ENCODE measurements at places on chromosomes 3 and 15. TPM values are rescaled to one million over a fixed set of nuclear protein-coding genes. Genes with fewer than 3 reads are reported as not detected.

The ATG3 gene
- total RNA-seq = 27.8 TPM

- H3K4me1 ChIP-seq = no peaks in the 10 kb centered on the region
- no peak for DNase-seq
- H3K27ac ChIP-seq = no peak overlapping the region
- no peaks in the 10 kb centered on the region for H3K36me3 ChIP-seq
- no peak overlapping the region for H3K4me3 ChIP-seq
Observed at GRCh38 chr15:41801850-41802455, 25.9 kb upstream of the JMJD7 start.

DNA sequence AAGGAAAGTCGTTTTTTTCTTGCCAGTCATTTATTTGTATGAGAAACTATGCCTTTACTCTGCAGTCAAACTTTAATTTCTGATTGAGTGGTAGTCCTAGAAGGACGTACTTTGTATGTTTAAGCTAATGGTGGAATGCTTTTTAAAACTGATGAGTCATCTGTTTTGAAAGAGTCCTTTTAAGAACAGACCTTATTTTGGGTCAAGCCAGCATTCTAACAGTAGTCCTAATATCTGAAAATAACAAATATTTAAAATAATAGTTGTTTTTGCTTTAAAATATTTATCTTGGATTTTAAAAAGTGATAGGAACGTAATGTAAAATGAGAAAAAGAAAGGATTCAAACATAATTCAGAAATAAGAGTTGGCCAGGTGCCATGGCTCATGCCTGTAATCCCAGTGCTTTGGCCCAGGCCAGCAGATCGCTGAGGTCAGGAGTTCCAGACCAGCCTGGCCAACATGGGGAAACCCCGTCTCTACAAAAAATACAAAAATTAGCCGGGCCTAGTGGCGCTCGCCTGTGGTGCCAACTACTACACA lies 1.3 kb upstream of the LRRC58 start:
- no peaks in the 10 kb centered on the region for H3K36me3 ChIP-seq
- no peaks in the 10 kb centered on the region for H3K27me3 ChIP-seq
- peak; percentile 30 for DNase-seq
- no peak overlapping the region for H3K4me3 ChIP-seq
- peak overlapping the region; percentile 93 for H3K27ac ChIP-seq

DNA sequence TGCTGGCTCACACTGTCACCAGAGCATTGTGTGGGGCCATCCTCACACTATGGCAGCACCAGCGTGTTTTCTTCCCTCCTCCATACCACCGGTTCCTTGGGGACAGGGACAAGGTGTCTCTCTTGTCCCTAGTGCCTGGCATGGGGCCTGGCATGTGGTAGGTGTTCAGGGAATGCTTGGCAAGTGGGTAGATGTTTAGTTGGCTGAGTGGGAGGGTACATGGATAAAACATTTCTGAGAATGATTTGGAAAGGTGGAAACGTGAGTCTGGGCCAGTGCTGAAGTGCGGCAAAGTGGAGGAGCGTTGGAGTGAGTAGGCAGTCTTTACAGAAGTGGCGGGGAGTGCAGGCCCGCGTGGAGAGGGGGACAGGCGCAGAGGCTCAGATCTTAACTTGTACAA lies 15.0 kb downstream of the SNAPC5 start:
- H3K27me3 ChIP-seq = no peaks in the 10 kb centered on the region
- no peak overlapping the region for H3K4me3 ChIP-seq
- no peak for DNase-seq
- H3K4me1 ChIP-seq = peaks cover 16% of the 10 kb centered on the region
- H3K36me3 ChIP-seq = no peaks in the 10 kb centered on the region

The GPR62 gene
- not detected for total RNA-seq

- H3K4me1 ChIP-seq = peaks cover 9% of the 10 kb centered on the region
- no peak overlapping the region for H3K4me3 ChIP-seq
- no peak overlapping the region for H3K27ac ChIP-seq
- H3K27me3 ChIP-seq = no peaks in the 10 kb centered on the region
- no peaks in the 10 kb centered on the region for H3K36me3 ChIP-seq
- DNase-seq = no peak
Observed at GRCh38 chr3:42850263-42850662, 25.4 kb downstream of the CYP8B1 start.

DNA sequence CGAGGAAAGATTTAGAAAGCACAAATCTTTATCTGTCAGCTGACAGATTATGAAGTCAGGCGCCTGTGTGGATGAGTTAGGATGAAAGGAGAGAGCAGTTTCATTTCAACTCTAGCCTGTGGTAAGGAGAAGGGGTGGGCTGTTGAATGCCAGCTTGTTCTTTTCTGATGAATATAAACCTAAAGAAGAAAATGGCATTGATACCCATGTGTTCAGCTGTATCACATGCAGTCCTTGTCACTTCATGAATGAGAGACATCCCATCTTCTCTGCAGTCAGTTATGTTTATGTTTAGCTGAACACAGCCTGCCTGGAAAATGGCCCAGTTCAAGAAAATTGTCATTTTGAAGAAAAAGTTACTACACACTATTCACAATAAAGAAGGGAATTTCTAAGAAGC lies 345.7 kb upstream of the RBMS3 start:
- H3K27ac ChIP-seq = no peak overlapping the region
- no peaks in the 10 kb centered on the region for H3K27me3 ChIP-seq
- H3K36me3 ChIP-seq = no peaks in the 10 kb centered on the region
- H3K4me1 ChIP-seq = no peaks in the 10 kb centered on the region
- no peak overlapping the region for H3K4me3 ChIP-seq

The ANKUB1 gene
- not detected for total RNA-seq

DNA sequence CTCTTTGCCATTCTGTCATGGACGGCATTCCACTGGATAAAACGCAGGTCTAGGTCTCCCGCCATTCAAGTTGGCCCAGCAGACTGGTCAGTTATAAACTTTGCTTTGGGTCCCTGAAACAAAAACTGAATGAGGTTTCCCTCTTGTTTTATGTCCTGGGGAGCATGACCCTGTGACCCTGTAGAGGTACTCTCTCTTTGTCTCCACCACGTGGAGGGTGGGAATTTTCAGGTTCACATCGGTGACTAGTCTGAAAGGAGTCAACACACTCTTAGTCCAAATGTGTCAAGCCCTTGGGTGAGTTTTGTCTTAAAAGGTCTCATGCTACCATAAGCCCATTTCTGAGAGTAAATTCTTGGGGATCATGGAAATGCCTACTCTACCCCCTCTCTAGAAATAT lies 139.9 kb downstream of the PLCH1 start:
- no peak for DNase-seq
- H3K4me1 ChIP-seq = peaks cover 17% of the 10 kb centered on the region
- H3K27me3 ChIP-seq = no peaks in the 10 kb centered on the region
- no peaks in the 10 kb centered on the region for H3K36me3 ChIP-seq
- H3K27ac ChIP-seq = no peak overlapping the region
- no peak overlapping the region for H3K4me3 ChIP-seq

DNA sequence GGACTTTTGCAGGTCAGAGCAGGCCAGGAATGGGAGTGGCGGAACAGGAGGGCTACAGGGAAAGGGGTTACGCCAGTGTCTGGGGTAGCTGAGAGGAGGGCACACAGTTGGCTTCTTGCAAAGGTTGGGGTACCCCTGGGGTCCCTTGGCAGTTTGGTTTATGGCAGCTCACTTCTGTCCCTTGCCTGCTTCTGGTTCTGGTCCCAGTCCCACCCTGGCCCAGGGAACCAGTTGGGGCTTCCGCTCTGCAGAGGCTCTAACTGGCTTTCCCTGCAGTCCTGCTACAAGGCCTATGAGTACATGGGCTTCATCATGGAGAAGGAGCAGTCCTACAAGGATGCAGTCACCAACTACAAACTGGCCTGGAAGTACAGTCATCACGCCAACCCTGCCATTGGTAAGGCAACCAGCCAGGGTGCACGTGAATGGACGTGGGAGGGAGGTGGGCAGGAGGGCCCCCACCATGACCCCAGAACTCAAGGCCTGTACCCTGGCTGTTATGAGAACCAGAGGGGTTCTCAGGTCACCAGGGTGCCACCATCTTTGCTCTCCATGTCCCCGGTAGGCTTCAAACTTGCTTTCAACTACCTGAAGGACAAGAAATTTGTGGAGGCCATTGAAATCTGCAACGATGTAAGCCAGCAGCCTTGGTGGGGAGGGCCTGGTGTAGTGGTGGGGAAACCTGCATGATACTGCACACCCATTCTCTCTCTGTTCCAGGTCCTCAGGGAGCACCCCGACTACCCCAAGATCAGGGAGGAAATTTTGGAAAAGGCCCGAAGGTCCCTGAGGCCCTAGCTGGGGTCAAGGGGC lies 15.2 kb downstream of the CSRNP1 start:
- peaks cover 3% of the 10 kb centered on the region for H3K36me3 ChIP-seq
- no peaks in the 10 kb centered on the region for H3K27me3 ChIP-seq
- H3K4me3 ChIP-seq = no peak overlapping the region
- peaks cover 46% of the 10 kb centered on the region for H3K4me1 ChIP-seq

DNA sequence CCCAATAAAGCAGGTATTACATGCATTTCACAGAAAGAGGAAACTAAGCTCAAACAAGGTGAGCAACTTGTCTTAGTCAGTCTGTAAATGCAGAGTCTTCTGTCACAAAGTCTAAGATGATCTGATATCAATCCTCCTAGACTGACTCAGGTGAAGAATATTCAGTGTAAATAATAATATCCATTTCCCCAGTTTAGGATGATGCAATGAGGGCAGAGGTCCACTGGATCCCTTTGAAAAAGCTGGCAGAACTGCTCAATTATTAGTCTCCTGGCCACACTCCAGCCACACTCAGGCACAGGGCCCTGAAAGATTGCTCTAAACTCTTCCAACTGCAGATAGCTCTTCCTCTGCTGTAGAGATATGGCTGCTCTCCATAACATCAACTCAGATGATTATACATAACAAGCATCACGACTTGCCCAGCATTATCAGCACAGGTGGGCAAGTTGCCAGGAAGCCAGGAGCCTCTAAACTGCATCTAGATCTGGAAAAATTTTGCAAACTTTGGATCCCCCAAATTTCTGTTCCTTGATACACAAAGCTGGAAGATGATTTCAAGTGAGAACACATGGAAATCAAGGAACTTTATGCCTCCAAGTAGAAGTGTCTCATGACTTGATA lies 129.8 kb upstream of the CPNE4 start:
- no peak for DNase-seq
- no peak overlapping the region for H3K27ac ChIP-seq
- no peaks in the 10 kb centered on the region for H3K36me3 ChIP-seq
- no peaks in the 10 kb centered on the region for H3K4me1 ChIP-seq

The PYGO1 gene
- 1.3 TPM for total RNA-seq

- no peaks in the 10 kb centered on the region for H3K36me3 ChIP-seq
- no peaks in the 10 kb centered on the region for H3K4me1 ChIP-seq
- H3K4me3 ChIP-seq = no peak overlapping the region
- H3K27me3 ChIP-seq = no peaks in the 10 kb centered on the region
- no peak overlapping the region for H3K27ac ChIP-seq
Observed at GRCh38 chr15:95132774-95133173, 901.4 kb downstream of the MCTP2 start.

- DNase-seq = peak; percentile 97
- no peaks in the 10 kb centered on the region for H3K36me3 ChIP-seq
- H3K4me1 ChIP-seq = peaks cover 29% of the 10 kb centered on the region
- H3K27me3 ChIP-seq = no peaks in the 10 kb centered on the region
Observed at GRCh38 chr3:72847751-72848702, at the start of gene SHQ1. Gene SHQ1, minus strand, starts transcription at chr3:72848445. Its CDS starts 105 bp downstream, at chr3:72848340.

DNA sequence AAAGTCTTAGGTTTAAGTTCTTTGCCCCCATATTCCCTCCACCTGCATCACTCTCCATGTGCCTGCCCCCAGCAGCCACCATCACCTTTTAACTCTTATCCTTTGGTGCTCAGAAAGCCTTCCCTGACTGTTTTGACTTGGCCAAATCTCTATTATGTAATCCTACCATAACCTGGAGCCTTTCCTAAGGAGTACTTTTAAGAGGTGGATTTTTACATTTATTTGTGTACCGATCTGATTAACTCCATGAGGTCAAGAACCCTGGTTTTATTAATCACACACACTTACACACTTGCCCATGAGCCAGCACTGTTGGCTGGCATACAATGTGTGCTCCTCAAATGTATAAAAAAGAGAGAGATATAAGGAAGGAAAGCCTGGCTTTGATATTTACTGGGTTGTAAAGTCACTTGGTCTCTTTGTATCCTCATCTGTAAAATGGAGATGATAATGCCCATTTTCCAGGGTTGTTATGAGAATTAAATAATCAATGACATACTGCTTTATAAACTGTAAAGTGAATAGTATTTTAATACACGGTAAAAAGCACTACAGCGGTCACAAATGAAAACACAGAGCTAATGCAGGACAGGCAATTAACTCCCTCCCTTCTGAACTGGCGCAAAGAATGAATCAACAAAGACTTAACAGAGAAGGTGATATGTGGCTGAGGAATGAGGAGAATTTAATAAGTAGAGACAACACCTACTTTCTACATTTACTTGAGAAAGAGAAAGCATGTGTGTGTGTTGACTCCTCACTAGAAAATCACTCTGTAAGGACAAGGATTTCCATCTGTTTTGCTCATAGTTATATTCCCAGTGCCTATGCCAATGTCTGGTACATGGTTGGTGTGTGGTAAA lies 45.4 kb downstream of the ATP13A4 start:
- no peak overlapping the region for H3K4me3 ChIP-seq
- no peak for DNase-seq
- H3K27ac ChIP-seq = no peak overlapping the region
- H3K4me1 ChIP-seq = no peaks in the 10 kb centered on the region
- no peaks in the 10 kb centered on the region for H3K36me3 ChIP-seq
- H3K27me3 ChIP-seq = no peaks in the 10 kb centered on the region

Measured in body of pancreas (tissue), 4 donors.